Aorta (tissue), 5 donors: ENCODE measurements at places on chromosomes 11 and 22. TPM values are rescaled to one million over a fixed set of nuclear protein-coding genes. Genes with fewer than 3 reads are reported as not detected.
A peak's percentile ranks its signal among the peaks of the same experiment; 100 is the strongest.

GRCh38 chr22:41550952-41551491 lies 6.8 kb upstream of the POLR3H start:
- H3K36me3 ChIP-seq = no peaks in the 10 kb centered on the region
- no peak for DNase-seq
- H3K27ac ChIP-seq = no peak overlapping the region
- no peaks in the 10 kb centered on the region for H3K27me3 ChIP-seq
- no peaks in the 10 kb centered on the region for H3K4me1 ChIP-seq

Gene PDE2A
- total RNA-seq = 53.7 TPM

Gene P2RX6
- total RNA-seq = 0.26 TPM

Gene OPCML
- total RNA-seq = 1.3 TPM

Gene EMID1
- 1.2 TPM for total RNA-seq

- H3K36me3 ChIP-seq = no peaks in the 10 kb centered on the region
- no peak overlapping the region for H3K27ac ChIP-seq
- no peak overlapping the region for H3K4me3 ChIP-seq
- no peaks in the 10 kb centered on the region for H3K4me1 ChIP-seq
Observed at GRCh38 chr22:47000888-47001287, 238.4 kb downstream of the TBC1D22A start.

Gene PTGDR2
- 0.21 TPM for total RNA-seq

Gene GDPD4
- not detected for total RNA-seq

DNA sequence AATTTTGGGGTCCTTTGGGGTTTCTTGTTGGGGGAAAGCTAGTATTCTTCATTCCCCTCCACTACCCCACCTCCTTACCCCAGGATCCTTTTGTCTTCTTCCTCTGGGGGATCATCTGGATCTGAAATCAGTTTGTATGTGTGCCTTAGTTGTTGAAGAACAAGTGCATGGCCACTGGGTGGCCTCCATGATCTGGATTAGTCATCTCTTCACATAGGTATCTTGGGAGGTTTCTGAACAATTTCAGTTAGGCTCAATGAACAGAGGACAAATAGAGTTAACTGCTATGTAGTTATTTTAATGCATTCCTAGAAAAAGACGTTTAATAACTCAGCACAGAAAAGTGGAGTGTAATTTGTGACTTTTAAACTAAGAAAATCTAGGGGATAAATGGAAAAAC lies 7.1 kb upstream of the VWA5A start:
- DNase-seq = peak; percentile 48
- no peaks in the 10 kb centered on the region for H3K36me3 ChIP-seq
- no peaks in the 10 kb centered on the region for H3K4me1 ChIP-seq

Gene OR52I1
- not detected for total RNA-seq

Gene TMPRSS4
- total RNA-seq = 0.96 TPM

- no peaks in the 10 kb centered on the region for H3K36me3 ChIP-seq
- no peaks in the 10 kb centered on the region for H3K27me3 ChIP-seq
- peaks cover 2% of the 10 kb centered on the region for H3K4me1 ChIP-seq
Observed at GRCh38 chr22:40612291-40612751, 24.2 kb downstream of the MRTFA start.

Gene MICAL2
- 605 TPM for total RNA-seq

- H3K27ac ChIP-seq = no peak overlapping the region
- DNase-seq = no peak
- H3K4me1 ChIP-seq = no peaks in the 10 kb centered on the region
- H3K36me3 ChIP-seq = no peaks in the 10 kb centered on the region
- H3K27me3 ChIP-seq = no peaks in the 10 kb centered on the region
- no peak overlapping the region for H3K4me3 ChIP-seq
Observed at GRCh38 chr22:17912945-17913721, 111.2 kb downstream of the MICAL3 start.

Gene CNTN5
- 0.96 TPM for total RNA-seq
